ENCODE measurements at places on chromosomes 7 and 10.

DNA sequence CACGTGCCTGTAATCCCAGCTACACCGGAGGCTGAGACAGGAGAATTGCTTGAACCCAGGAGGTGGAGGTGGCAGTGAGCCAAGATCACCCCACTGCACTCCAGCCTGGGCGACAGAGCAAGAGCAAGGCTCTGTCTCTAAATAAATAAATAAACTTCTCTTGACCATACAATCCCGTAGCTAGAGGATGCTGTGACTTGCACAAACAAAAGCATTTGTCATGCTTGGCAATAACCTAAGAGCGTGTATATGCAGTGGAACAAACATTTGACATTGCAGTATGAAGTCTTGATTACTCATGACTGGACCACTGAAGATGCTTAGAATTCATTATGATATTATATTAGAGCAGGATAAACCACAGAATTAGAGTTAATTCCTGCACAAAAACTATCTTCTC lies 1.4 kb upstream of the C7orf57 start:
- DNase-seq: no peak

GRCh38 chr10:11322698-11323097 lies 288.8 kb downstream of the USP6NL start:
- DNase-seq: no peak

DNA sequence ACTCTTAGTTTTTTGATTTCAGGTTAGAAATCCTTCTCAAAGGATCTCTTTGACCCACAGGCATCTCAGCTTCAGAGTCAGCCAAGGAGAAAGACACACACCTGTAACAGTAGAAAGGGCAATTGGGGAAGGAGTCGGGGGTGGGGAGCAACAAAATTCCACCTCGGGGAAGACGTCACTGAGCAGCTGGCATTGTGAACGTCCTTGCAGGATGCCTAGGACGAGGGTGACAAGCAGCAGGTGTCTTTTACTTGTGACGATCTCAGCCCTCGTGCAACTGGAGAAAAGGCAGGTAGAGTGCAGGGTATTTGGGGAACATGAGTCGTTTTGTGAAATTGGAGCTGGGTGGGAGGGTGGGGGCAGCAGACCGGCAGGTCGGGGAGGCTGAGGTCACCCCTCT lies 627.0 kb downstream of the ACTR3B start:
- no peak for DNase-seq

DNA sequence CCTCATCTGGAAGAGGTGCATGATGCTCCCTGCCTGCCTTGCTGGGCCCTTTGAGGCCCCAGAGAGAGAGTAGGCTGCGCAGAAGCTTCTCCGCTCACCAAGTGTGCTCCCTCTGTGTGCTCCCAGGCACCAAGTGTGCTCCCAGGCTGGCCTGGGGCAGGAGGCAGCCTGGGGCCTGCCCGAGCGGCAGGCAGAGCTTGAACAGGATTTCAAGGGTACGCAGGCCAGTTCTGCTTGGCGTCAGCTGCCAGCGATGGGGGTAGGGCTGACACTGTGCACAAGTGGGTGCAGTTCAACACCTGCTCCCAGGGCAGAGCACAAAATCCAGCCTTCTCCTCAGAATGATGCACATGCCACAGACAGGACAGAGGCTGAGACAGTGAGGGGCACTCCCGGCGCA lies 119.7 kb downstream of the FAM53B start:
- peak; percentile 62 for DNase-seq

DNA sequence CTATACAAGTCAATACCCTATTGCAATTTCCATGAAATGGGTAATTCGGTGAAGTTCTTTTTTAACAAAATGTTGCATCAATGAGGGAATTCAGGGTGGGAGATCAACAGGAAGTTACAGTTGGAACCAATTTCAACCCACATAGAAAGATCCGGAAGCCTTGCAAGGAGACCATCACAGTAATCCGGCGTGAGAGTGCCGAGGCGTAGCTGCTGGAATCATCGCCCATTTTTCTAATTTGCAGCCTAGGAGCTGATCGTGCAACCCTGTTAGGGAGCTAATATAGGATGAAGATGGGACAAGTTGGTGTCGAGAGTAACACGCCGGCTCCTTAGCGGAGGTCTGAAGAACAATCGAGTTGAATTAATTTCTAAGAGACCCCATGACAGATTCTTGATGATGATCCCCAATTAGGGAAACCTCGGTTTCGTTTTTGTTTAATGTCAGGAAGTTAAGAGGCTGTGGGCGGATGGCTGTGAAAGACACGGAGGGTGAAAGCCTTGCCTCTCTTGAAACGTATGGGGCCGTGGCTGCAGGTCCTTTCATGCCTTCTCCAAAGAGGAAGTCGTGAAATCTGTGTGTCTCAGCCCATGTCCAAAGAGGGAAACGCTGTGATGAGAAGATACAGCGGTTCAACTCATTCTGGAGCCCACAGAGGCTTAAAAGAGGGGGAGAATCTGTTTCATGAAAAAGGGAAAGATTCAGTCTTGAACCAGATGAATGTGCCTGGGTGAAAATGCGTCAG lies 51.2 kb upstream of the CARD11 start:
- no peak for DNase-seq

DNA sequence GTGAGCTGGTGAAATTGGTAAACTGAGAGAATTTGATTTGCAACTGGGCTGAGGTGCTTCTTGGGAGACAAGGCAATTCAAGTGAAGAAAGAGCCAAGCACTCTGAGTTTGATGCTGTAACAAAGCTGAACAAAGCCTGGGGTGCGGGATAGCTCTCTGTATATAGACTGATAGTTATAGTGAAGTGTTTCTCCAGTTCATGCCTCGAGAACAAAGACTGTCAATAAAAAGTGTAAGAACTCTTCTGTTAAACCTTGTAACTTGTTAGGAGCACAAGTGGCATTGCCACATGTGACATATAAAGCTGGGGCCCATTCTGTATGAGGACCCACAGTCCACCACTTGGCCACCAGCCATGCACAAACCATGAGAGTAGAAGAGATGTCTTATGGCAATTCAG lies 11.3 kb upstream of the PNPLA8 start:
- no peak for DNase-seq

DNA sequence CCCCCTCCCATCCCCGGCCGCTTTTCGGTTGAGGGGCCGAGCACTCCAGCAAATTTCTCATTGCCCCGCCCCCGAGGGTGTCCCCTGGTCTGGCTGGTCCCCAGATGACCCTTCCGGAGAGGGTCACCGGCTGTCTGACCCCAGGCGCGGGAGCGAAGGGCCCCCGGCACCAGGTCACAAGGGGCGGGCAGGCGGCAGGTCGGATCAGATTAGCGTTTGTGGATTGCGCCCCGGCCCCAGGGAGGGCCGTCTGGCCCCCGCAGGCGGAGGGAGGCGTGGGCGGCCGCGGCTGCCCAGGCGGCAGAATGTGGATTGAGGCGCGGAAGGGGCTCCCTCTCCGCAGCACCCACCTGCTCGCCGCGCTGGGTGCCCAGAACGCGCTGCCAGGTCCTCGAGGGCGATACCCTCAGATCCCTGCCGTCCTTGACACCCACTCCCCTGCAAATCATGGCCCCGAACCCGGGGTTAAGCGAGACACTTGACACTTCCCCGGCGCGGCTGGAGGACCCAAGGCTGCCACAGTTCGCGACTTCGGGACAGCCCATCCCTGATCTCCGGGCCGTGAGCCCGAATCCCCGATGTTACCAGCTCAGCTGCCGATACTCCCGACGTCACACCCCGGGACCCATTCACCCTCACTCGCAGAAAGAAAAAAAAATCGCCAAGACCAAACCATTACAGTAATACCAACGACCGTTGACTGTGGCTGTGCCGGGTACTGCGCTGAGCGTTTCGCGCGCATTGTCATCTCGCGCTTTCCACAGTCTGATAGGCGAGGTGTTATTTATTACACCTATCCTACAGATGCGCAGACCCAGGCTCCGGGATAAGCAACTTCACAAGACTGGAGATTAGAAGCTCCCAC lies 953 bp downstream of the NODAL start:
- no peak for DNase-seq

DNA sequence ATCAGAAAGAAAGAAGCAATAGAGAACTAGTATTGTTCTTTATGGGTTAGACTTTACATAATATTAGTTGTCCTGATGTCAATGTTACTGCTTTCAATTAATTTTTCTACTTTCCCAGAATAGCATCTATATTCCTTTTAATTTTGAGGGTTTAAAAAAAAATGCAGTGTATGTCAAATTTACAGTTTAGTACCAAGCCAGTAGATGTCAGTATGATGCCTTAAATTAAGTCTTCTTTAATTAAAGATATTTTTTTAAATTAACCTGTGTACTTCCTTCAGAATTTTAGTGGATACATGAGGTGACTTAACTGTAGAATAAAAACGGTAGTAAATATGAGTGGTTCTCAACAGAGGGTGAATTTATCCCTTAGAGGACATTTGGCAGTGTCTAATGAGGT lies 35.2 kb upstream of the STOX1 start:
- DNase-seq: no peak

- no peak for DNase-seq
Measured at GRCh38 chr7:3235322-3235721, 65.7 kb upstream of the SDK1 start.

DNA sequence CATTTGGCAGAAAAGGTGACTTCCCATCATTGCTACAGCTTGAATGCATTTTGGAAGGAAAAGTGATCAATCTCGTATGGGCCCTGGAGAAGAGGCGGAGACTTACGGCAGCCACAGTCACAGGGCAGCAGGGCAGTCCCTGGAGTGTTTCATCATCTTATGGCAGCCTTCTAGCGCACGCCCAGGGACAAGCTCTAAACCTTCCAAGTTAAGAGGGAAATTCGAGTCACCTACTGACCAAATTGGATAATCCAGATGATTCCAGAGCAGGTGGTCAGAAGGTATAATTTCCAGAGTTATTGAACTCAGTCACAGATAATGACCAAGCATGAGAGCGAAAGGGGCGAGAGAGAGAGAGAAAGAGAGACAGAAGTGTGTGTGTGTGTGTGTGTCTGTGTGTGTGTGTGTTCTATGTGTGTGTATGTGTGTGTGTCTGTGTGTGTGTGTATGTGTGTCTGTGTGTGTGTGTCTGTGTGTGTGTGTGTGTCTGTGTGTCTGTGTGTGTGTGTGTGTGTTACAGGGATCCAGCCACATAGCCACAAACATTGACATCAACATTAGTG lies 123.7 kb upstream of the ADAM12 start:
- no peak for DNase-seq

DNA sequence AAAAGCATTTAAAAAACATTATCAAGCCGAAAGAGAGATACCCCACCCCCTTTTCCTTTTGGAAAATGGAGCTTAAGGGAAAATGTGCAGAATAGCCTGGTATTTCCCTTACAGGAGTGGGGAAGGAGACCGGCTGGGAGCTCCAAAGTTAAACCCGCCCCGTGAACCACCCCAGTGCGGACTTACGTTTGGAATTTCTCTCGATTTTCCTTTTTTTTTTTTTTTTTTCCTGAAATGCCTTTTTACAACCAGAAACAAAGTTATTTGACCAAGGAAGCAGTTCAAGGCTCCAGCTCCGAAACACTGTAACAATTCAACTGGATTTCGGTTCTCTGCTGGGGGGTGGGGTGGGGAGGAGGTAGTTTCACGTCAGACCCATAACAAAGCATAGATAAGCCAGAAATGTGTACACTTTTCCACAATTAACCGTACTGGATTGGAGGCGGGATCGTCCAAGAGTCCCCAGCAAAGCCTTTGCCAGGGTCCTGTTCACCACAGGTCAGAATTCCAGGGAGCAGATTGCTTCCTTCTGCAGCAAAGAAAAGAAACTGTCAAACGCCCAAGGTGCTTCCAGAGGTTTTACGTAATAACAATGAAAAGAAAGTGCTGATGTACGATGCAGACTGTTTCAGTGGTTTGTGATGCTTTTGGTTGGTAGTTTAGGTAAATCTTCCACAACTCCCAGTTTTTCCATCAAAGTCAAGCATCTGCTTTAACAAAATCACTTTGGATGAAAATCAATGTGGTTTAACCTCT lies 6.7 kb downstream of the SKIDA1 start:
- DNase-seq: peak; percentile 36

DNA sequence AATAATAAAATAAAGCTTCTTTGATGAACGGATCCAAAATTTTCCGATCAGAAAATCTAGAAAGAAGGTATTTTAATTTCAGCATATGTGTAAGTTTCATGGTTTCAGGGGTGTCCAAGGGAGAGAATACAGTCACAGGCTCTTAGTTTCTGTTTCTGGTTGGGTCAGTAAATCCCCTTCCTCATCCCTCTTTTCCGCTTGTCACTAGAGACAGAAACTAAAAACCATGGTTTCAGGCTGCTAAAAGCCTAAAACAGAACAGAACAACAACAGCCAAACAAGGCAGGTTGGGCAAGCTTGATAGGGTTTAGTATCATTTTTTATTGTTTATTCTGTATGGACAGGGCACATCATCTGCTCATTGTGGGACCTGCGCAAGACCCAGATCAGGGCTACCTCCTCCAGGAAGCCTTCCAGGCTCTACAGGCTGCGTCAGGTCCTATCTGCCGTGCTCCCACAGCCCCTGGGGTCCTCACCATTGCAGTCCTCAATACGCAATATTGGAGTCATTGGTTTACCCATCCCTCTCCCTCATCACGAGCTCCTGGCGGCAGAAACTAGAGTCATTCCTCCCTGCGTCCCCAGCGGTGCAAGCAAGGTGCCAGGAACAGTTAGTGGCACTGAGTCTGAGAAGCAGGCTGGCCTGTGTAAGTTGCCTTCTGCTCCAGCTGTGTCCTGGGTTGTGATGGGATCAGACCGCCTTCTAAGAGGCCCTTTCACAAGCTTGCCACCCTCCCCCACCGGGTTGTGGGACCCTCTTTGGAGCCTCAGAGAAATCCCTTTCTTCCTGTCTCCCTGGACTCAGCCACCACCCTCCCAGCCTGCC lies 70.2 kb upstream of the CUX1 start:
- no peak for DNase-seq

GRCh38 chr7:45435131-45435530 lies 139.0 kb upstream of the ADCY1 start:
- no peak for DNase-seq

- no peak for DNase-seq
Measured at GRCh38 chr10:77168861-77169260, 468.7 kb downstream of the KCNMA1 start.

GRCh38 chr10:33579996-33580395 lies 245.5 kb upstream of the NRP1 start:
- DNase-seq: no peak

DNA sequence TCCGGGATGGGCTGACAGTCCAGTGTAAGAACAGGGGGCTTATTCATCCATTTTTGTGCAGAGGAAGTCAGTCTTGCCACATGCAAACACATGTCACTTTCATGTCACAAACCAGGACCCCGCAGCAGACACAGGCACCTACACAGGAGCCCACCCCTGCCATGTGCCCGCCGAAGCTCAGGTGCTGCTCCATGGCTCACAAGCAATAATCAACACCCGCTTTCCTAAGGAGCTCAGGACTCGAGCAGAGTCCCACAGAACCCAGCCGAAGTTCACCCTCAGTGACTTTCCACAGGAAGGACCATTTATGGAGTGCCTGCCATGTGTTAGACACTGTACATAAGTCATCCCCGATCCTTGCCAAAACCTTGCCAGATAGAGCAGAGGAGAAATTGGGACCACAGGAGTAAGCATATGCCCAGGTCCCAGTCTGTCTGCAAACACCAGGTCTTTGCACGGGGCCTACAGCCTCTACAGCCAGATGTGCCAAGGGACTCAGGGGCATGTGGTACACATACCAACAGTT lies 99.4 kb downstream of the EBF3 start:
- DNase-seq: no peak

Data from left ventricle myocardium superior (tissue), 1 donor.